Substantia nigra (tissue), 51 donors: ENCODE measurements at places on chromosomes 12 and 14.

GRCh38 chr14:55867719-55868118 lies 250.5 kb upstream of the PELI2 start:
- DNase-seq = no peak

- no peak for DNase-seq
Observed at GRCh38 chr12:120470150-120470784, 719 bp upstream of the SRSF9 start.

DNA sequence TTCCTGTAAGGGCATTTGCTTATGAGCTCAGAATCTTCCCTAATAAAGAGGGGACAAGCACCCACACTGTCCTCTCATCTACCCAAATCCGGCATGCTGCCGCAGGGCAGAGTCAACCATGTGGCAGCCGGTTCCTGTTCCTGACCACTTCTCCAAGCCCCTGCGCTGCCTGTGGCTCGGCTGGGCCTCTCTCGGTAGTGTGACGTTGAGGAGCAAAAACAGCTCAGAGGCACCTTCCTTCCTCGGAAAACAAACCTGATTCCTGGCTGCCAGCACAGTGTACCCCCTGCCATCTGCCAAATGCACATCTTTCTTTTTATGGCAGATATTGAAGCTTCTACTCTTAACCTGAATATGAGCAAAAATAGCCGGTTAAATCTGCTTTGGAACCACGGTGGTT lies 50.5 kb downstream of the CFAP251 start:
- DNase-seq = no peak

GRCh38 chr14:90554341-90554740 lies 157.5 kb downstream of the CALM1 start:
- peak; percentile 76 for DNase-seq

- no peak for DNase-seq
Observed at GRCh38 chr12:53670971-53671370, 4.9 kb downstream of the ATP5MC2 start.

- no peak for DNase-seq
Observed at GRCh38 chr14:85336817-85337216, 193.1 kb upstream of the FLRT2 start.

DNA sequence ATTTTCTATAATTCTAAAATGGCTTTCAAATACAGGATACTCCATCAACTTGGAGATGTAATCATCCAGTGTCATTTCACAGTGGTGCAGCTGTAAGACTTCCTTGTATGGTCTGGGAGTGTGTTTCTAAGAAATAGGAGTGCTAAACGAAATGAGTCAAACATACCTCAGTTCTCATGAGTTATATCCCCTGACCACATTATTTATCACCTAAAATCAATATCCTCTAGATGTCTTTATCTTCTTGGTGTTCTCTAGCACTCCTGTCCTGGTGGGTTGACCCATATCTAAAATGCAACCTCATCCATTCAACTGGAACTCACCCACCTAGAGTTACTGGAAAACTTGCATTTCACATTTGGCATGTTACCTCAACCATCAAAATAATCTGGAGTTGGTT lies 33.2 kb downstream of the TMEM30B start:
- DNase-seq = no peak

DNA sequence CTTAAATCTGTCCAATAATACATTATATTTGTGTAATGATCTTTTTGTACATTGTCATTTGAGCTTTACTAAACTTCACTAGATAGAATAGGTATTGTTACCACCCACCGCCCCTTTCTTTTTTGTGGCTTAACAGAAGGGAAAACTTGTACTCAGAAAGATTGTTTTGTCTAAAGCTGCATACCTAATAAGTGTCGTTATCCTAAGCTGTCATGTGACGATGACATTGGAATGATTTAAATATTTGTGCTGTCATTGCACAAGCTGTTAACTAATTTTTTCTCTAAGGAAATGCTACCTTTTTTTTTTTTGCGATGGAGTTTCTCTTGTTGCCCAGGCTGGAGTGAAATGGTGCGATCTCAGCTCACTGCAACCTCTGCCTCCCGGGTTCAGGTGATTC lies 3.6 kb downstream of the DIP2B start:
- DNase-seq = no peak

- DNase-seq = no peak
Observed at GRCh38 chr12:55955800-55956508, 9.9 kb downstream of the PMEL start.

DNA sequence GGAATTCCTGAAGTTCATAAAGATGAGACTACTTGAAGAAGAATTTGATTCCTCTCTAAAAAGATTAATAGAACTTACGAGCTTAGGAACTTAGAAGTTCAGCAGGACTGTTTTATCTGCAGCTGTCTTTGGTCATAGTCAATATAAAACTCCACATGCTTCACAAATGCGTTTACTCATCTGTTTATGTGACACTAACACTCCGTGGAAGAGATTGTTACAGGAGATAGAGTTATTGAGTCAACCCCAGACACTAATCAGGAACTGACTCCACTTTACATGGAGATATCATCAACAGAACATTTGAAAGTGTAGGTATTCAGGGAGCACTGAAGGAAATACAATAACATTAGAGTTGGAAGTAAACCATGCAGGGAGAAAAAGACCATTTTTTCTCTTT lies 92.8 kb downstream of the LRFN5 start:
- DNase-seq = no peak

GRCh38 chr12:58424735-58425392 lies 483.5 kb downstream of the ATP23 start:
- no peak for DNase-seq

- no peak for DNase-seq
Observed at GRCh38 chr14:89139404-89140247, 277.4 kb downstream of the FOXN3 start.

DNA sequence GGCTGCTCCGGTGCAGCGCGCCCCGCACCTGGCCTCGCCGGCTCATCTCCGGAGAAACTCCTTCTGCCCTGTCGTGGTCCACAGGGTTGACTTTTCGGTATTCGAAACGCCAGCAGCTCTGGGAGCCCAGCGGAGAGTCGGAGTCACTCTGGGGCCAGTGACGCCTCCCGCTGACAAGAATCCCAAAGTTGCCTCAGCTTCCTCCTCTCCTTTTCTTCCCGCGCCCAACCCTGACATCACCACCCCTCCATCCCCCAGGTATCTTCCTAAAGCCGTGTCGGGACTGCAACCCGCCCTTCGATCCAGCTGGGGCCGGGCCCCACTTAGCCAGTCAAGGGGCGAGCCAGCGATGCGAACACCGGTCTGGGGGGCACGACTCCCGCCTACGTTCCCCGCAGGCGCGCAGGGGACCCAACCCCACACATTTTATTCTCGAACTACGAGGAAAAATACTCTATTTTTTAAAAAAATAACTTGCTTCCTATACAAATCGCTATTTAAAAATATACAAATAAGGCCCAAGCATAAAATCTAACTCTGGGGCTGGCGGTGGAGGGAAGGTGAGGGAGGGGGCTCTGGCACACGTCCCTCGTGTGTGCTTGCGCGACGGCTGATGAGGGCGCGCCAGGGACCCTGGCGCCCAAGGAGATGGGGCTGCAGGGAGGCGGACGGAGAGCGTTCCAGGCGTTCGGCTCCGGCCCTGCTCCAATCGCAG lies 2.1 kb downstream of the NKX2-8 start:
- no peak for DNase-seq

GRCh38 chr12:123950476-123951349 lies 21.9 kb downstream of the CCDC92 start:
- no peak for DNase-seq

- DNase-seq = no peak
Observed at GRCh38 chr14:39974036-39974435, 541.8 kb upstream of the FBXO33 start.

DNA sequence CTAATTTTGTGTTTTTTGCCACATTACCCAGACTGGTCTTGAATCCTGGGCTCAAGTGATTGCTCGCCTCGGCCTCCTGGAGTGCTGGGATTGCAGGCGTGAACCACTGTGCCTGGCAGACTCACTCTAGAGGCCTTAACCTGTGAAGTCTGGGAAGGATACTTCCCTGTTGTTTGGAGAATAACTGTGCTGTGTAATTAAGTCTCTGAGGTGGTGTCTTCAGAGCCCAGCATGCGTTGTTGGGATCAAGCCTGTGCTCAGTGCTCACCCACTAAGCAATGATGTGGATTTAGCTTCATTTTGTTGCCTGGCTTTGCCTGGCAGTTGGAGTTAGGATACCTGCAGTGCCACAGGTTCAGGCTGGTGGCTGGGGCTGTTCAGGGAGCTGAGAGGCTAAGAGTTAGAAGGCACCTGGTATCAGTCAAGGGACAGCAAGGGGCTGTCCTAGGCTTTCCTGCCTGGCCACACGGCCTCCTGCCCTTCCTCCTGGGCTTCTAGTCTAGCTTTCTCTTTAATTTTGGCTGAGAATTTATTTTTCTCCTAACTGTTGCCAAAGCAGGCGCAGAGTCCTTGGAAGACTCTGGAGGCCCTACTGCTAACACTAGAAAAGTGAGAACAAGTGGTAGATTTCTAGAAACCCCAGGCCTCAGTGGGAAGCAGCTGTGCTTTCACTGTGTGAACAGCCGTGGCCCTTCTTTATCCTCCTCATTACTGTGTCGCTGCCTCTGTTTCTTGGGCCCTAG lies 38.5 kb downstream of the EP400 start:
- DNase-seq = no peak

DNA sequence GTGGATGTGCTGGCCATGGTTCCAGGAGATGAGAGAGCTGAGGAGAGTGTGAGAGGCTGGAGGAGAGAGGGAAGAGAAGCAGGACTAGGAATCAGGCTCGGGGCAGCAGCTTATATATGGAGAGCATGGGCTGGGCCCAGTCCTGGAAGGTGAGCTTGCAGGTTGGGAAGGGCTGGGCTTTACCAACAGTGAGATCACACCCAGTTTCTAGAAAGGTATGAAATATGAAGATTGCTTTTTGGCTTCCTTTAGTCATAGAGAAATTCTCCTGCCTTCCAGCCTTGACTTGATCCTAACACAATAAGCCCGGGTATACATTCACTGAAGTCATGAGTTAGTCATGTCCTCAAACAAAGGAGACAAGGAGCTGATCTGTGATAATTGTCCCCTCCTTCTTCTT lies at the start of gene KRT6A:
TSS of gene KRT6A (minus strand) at position 86 of the 400 bp plus-strand sequence. CDS start at position 17, 69 bp downstream.
- DNase-seq = no peak

DNA sequence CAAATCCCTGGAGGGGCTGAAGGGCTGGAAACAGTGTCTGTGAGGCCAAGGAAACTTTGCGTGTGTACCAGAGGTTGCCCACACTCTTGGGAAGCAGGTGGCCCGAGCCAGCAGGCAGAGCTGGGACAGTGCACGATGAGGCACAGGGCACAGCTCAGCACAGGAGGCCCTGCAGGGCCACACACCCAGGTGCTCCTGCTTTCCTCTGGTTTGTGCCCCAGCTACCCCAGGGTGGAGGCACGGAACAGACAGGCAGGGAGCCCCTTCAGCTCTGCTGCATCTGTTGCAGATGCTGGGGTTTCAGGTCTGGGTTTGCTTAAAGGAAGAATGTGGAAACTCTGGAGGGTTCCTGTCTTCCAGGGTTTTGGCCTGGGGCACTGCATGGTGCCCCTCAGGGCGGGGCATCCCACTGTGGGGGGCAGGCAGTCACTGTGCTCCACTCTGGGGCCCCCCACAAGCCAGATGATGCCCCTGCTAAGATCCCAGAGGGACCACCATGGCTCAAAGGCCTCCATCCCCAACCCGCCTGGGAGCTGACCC lies 8.6 kb downstream of the TMEM179 start:
- no peak for DNase-seq

DNA sequence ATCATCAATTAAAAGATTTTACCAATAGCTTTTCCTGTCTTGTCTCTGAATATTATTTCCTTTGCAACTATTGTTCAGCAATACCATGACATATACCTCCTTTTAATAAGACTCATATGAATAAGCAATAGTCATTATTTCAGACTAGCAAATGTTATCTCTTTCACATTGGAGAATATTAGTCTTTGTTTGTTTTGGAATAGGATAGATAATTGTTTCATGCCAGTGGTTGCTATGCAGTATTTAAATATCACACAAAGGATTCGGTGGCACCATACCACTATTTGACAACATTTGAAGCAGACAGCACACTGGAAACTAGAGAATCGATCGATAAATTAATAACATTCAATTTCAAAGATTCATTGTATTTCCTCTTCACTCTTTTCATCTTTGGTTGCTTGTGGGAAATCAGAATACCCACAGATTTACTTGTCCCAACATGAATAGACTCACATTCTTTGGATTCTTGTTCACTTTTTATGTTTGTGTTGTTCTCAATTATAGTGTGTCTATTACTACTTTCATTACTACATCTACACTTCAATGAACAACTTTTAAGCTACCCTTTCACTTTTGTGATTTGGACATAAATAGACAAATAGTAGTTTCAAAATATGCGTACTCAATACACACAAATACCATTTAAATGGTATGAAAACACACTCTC lies 42.7 kb upstream of the TBPL2 start:
- no peak for DNase-seq

DNA sequence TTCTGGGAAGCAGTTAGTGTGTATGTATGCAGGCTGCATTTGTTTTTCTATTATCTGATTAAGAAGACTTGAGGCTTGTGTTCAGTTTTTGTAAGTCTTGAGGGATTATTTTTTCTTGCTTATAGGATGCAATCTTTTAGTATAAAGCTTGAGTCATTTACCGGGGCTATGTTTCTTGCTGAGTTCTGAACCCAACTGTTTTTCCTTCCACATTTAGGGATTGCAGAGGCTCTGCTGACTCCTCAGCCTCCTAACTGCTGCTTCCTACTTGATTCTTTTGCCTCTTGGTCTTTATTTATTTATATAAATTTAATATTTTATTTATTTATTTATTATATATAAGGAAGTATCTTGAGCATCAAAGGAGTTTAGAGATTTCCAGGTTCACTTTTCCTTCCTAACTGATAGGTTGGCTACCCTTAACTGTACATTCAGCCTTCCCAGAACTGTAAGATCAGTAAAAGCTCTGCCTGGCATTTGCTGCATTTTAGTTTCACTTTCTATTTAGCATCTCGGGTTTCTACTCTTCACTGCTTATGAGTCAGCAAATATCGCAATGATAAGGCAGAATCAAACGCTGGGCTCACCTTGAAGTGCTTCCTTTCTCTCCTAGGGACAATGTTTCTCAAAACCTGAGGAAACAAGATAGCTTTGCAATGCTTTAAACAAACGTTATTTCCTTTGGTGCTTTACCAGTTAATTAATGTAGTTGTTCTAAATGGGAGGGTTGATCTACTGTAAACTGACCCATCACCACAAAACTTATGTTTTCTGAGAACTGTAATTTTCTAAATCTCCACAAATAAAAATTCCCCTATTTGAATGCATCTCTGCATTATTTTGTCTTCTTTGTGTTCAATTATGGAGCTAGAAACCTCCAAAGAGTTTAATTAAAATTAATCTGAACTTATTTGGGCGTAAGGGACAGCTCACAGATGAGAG lies 1183.7 kb upstream of the TMEM132C start:
- DNase-seq = no peak

DNA sequence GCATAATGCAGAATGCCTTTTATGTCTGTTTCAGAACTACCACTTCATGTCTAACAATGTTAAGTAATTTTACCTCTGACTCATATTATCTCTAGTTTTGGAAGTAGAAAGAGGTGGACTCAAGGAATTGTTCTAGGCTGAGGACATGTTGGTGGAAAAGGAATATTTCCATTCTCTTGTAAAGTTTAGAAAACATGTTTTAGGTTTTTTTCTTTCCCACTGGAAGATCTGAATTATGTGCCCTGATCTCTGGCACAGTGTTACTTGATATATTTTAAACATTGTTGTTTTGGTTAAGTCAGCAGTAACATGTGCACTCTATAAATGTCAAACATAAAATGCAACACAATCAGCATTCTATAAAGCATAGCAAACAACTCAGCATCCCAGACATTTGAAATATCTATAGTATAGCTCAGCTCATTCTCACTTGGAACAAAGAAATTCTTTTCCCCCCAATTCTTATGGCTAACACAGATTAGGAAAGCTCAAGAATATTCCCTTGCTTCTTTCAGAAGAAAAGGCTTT lies 202.3 kb downstream of the STXBP6 start:
- DNase-seq = no peak
